Effector memory CD8-positive, alpha-beta T cell (primary cell): ENCODE measurements at places on chromosomes 2 and 18.

DNA sequence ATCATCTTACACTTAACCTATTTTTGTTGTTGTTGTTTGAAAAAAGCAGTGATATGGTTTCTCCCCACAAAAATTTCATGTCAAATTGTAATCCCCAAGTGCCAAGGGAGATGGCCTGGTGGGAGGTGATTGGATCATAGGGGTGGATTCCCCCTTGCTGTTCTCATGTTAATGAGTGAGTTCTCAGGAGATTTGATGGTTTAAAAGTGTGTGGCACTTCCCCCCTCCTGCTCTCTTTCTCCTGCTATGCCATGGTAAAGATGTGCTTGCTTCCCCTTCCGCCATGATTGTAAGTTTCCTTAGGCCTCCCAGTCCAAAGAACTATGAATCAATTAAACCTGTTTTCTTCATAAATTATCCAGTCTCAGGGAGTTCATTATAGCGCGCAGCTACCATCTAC lies 1362.7 kb upstream of the FAM98A start:
- no peak for DNase-seq

GRCh38 chr2:70680735-70681134 lies 87.3 kb downstream of the ADD2 start:
- DNase-seq, result no peak

DNA sequence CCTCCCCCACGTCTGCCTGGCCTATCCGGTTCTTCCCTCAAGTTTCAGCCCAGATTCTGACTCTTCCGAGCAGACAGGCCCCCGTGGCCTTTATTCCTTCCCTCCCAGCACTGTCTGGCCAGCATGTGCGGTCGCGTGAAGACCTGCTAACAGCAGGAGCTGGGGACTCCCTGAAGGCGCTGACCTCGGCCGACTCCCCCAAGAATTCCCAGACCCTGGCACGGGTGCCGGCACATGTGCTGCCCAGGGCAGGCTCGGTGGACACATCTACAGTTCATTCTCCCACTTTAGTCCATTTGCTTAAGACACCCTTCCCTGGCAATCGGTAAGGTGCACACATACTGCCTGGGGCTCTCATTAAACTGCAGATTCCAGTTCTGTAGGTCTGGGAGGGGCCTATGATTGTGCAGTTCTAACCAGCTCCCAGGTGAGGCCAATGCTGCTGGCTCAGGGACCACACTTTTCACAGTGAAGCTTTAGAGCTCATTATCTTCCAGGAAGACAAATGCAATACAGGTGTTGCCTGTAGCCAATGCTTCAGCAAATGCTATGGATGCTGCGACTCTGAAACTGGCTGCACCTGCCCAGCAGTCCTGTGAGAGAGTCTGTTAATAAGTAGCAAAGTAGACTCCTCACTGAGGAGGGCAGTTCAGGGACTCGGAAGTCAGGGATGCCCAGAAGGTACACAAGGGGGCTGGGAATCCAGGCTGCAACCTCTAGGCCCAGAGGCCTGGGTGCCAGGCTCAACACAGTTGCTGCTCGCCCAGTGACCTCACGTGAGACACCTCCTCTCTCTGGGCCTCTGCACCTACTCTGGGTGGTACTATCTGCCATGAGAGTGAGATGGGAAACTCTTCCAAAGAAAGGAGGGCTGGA lies 45.4 kb upstream of the TAF1B start:
- DNase-seq, result no peak

DNA sequence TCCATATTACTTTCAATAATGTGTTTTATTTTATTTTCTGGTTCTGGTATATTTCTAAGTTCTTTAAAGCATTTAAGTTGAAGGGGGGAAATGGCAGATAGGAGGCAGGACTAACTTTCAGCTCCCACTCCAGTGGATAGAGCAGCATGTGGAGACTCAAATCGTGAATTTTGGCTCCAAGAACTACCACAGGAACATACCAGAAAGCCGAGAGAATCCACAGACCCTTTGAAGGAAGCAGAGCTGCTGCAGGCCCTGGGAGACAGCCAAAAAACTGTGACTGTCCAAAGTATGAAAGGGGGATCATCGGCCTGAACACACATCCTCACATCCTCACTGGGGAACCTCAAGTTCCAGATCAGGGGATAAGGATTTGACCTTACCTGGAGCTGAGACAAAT lies 207.6 kb upstream of the VWC2L start:
- DNase-seq, result no peak

- DNase-seq, result no peak
Measured at GRCh38 chr2:121211689-121212151, 73.3 kb downstream of the TFCP2L1 start.

- DNase-seq, result no peak
Measured at GRCh38 chr18:68722821-68723220, 7.9 kb upstream of the TMX3 start.

DNA sequence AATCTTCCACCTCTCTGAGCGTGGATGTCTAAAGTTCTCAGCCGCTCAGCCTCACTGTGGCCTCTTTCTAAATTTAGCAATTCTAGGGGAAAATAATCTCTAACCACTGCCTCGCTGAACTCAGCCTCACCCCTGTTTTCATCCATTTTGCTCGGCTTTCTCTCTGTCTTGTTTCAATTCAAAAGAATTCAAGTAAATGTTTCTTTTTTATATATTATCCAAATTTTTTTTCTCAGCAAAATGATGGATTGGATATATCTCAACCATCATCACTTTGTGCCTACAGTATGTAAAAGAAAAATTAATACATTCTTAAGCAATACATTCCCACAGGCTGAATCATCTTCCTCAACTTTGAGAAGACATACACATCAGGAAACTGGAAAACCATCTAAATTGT lies 24.0 kb upstream of the GALNT5 start:
- DNase-seq, result no peak

DNA sequence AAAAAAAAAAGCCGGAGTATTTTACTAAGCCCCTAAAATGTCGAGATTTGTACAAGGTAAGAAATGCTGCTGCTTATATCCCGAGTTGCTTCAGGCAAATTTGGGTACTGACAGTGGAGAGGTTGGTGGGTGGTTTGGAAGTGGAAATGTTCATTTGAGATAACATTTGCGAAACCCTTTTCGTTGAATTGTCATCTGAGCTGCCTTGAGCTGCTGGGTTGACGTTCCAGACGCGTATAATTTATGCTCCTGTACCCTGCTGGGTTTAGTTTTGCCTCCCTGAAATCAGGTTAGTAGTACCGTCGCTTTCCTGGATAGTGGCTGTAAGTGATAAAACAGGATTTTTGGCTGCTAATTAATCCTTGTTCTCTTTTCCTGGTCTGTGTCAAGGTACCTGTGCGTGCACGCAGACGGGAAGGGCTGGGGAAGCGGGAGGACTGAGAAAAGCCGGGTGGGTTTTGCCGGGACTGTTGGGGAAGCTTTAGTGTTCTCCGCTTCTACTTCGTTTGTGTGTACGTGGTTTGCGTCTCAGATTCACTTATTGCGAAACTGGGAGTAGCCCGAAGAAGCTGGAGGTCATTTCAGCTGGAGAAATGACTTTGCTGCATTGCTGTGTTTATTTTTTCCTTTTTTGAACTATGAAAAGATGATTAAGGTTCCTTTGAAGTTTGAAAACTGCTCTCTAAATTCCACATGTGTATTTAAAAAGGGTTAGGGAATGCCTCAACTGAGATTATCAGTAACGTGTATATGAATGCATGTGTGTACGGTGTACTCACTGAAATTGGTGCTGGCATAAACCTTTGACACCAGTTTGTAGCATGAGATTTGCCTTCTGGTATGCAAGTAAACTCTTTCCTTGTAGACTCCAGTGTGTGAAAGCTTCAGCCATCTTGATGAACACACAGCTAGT lies 709 bp downstream of the UGP2 start:
- DNase-seq, result no peak

- DNase-seq, result no peak
Measured at GRCh38 chr2:47344890-47345589, 57.9 kb upstream of the MSH2 start.

DNA sequence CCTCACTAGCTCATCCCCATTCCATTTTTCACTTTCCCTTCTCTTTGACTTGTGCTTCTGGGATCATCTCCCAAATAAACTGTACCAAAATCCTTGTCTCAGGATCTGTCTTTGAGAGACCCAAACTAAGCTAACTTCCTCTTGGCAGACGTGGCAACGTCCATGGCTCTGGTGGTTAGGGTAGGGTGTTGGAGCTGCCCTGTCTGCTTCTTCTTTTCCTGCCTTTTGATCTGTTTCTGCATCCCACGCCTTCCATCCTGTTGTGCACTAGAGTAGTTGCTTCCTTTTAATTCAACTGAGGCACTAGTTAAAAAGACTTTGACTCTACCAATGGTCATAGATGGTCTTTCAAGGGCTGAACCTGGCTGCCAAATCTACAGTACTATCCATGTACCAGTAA lies 5.5 kb upstream of the MAP4K4 start:
- DNase-seq, result no peak

DNA sequence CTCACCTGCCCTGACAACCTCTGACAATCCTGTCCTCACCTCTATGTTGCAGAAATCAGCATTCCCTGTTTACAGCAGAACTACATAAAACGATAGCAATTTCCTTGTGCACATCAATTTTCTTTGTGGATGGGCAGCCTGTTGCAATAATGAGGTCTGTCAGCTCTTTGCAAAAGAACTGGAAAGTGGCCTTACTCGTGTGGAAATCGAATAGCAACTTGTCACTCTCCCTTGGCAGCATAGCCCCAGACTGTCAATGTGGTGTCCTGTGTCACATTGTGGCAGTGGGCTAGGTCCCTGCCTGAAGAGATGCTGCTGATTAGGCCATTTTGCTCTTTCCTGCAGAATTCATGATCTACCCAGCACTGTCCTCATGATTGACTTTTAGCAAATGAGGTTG lies 531.9 kb downstream of the CCDC85A start:
- DNase-seq, result no peak

DNA sequence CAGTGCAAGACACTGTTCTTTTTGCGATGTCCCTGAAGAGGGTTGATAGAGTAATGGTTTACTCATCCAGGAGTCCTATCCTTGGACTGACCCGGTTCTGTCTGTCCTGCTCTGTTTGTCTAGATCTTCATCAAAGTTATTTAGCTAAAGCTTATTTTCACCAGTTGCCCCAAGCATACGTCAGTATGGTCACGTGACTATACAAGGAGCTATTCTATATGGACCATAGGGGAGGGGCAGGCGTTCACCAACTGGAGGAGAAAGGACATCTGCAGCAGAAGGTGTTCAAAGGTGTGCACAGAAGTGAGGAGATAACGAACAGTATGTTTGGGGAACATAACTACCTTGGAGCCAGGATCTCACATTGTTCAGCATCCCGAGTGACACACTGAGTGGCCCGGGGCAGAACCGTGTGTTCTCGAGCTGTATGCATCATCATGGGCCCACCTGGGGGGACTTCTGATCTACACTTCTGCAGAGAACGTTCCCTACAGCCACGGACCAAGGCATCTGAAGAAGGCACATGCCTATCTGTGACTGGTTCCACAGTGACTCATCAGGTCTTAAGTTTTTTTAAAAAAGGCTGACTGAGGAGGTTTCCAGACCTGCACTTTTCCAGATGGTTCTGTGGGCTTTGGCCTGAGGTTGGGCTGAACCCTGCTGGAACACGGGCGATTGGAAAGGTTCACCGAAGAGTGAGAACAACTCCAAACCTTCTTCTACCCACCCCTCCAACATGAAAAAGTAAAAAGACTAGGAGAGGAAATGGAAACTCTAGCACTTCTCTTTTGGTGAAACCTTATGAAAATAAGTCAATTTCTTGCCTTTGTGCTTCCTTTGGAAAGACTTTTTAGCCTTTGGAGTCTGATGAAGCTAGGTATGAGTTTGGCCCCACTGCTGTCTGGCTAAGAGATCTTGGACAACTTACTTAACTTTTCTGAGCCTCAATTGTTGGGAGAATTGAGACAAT lies 68.6 kb upstream of the YWHAQ start:
- DNase-seq, result no peak

DNA sequence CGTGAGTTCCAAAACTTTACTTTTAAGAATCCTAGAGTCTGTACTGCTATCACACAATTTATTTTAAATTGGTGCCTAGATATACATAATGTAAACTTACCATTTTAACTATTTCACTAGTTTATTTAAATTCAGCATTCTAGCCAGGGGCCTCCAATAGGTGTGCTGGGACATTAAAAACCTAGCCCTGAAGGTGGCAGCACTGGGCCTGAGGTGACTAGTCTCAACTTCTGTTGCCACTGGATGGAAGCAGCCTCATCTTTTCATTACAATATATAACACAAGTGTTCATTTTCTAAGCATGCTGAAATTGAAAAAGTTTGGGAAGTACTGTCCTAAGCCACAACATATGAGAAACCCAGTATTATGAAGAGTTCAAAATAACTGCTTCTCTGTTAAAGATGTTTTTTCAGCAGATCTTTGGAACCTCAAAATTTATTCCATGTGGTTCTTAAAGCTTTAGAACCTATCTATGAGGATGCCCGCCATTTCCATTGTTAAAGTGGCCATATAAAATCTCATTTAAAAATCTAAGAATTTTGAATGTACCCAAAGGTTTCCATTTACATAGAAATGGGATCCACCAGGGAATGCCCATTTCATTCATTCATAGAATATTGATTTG lies 2.9 kb upstream of the RBBP8 start:
- DNase-seq, result peak; percentile 74

- DNase-seq, result no peak
Measured at GRCh38 chr2:70907130-70908057, 28.3 kb upstream of the ATP6V1B1 start.

DNA sequence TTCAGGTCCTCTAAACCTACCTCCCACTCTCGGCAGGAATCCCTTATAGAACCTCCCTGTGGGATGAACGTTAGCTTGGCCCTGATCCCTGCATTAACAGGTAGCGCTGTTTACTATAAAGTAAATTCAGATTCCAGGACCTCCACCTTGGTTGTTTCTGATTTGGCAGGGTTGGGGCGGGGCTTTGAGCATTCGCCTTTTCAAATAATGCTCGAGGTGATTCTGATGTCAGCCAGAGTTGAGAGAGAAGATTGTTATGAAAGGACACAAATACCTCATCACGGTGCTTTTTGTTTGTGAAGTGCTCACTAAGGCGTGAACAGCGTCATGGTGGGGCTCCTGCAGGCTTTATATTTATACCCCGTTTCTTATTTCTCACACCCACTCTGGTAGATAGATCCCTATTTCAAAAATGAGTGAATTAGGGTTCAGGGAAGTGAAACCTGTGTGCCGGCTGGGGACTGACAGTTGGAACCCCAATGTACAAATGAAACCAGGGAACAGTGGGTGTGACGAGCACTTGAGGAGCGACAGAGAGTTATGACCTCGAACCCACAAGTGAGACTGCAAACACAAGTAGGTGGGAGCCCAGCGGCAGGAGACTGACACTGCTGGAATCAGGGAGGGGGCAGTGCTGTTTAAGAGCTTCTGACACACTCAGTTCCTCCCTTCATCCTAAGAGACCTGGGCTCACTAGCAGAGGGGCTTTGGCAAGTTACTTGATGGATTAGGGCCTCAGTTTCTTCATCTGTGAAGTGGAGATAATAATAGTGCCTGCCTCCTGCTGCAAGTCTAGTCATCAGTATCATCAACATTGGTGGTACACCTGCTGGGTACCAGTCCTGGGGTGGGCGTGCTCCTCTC lies 14.2 kb upstream of the CXCR4 start:
- peak; percentile 78 for DNase-seq
